ENCODE measurements at places on chromosomes 5 and 9. TPM values are rescaled to one million over a fixed set of nuclear protein-coding genes. Genes with fewer than 3 reads are reported as not detected.

GRCh38 chr5:149471406-149472183, 79.6 kb downstream of the CSNK1A1 start:
- peak; percentile 34 for DNase-seq

DNA sequence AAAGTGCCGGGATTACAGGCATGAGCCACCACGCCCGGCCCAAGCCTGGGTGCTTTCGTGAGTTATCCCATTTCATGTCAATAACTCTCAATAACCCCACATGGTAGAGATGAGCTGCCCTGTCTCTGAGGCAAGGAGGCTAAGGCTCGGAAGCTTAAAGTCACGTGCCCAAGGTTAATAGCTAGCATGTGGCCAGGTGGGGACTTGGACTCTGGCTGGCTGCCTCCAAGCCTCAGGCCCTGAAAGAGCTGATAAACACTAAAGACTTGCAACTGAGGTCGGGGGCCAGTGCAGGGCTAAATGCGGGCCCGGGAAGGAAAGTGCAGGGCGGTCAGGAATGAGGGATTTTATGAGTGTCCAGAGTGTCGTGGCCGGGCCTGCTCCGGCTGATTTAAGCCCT, 30.9 kb upstream of the BARHL1 start:
- no peak for DNase-seq

- no peak for DNase-seq
These were observed 5.4 kb upstream of the GLT6D1 start for GRCh38 chr9:135644631-135645218.

DNA sequence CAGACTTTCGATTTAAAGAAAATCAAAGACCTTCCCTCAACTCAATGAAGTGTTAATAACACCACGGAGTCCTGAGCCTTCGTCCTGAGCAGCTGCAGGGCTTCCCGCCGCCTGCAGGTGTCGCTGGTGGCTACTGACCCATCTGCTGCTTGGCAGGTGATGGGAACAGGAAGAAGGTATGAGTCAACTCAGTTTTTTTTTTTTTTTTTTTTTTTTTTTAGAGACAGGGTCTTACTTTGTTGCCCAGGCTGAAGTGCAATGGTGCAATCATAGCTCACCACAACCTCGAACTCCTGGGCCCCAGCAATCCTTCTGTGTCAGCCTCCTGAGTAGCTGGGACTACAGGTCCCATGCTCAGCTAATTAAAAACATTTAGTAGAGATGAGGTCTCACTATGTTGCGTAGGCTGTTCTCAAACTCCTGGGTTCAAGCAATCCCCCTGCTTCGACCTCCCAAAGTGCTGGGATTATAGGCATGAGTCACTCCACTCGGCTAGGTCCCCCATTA, 185.7 kb upstream of the IL12B start:
- DNase-seq, result no peak

DNA sequence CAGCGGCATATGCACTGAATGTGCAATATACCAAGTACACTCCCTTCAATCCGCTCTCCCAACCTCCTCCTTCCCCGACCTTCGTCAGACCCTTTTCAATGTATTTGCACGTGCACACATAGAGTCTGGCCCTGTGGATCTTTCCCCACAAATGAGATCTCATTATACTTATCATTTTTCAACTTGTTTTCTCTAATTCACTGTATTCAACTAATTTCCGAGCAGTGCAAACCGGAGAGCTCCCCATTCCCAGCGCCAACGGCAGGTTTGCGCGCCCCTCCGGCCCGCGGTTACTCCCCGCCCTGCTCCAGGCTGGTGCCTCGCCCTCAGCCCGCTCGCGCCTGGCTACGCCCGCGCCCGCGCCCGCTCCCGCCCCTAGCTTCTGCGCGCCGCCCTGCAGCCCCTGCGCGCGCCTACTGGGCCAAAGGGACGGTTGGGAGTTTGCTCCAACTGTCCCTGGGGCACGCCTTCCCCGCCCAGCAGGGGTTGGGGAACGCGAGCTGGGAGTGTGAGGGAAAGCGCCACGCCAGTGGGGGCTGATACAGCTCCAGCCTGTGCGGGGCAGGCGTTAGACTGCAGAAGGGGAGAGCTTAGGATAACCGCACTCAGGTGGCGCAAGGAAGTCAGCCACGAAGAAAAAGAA, 3.3 kb upstream of the CDC20B start:
- no peak for DNase-seq

- DNase-seq, result no peak
These were observed 26.6 kb downstream of the IRX2 start for GRCh38 chr5:2724831-2725230.

- DNase-seq, result no peak
These were observed 69.4 kb upstream of the COL5A1 start for GRCh38 chr9:134571946-134572917.

- no peak for DNase-seq
These were observed 430.1 kb upstream of the DAB2 start for GRCh38 chr5:39854771-39855410.

- DNase-seq, result no peak
These were observed 13.1 kb upstream of the CTSL start for GRCh38 chr9:87712801-87713277.

DNA sequence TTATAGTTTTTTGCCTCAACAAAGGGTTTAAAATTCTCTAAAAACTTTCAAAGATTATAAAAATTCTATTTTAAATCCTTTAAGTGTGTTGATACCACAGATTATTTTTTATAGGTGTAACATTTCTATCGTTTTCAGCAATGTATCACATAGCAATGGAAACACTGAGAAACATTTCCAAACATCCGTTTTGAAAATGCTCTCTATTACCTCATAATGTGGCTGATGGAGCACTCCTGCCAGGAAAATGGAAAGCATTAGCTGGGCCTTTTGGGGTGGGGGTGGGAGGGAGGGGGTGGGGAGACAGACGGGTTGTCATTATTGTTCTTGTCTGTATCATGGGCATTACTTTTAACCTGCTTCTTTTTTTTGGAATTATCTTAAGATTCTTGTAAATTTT, 516.5 kb downstream of the ACTL7B start:
- DNase-seq, result no peak

TCERG1 gene
- 45.3 TPM for total RNA-seq

PCDHA2 gene
- total RNA-seq, result not detected

DMXL1 gene
- total RNA-seq, result 23.8 TPM

All from HFFc6 (cell line).